ENCODE measurements at places on chromosomes 3 and 15.

DNA sequence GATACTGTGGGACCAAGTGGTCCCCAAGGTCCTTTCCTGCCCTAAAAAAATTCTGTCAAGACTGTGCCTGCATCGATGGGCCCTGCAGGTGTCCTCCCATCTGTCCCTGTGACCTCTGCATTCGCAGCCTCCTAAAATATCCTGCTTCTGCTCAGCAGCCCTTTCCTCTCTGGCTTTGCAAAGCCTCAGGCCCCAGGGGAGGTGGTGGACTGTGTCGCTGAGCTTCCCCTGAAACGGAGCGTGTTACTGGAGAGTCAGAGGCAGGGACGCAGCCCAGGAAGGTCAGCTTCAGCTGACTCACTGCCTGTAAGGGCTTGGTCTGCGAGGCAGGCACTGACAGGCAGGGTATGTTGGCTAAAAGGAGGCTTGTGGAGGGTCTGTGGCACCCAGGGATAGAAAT lies 110.0 kb downstream of the RAB11A start:
- no peak for DNase-seq

DNA sequence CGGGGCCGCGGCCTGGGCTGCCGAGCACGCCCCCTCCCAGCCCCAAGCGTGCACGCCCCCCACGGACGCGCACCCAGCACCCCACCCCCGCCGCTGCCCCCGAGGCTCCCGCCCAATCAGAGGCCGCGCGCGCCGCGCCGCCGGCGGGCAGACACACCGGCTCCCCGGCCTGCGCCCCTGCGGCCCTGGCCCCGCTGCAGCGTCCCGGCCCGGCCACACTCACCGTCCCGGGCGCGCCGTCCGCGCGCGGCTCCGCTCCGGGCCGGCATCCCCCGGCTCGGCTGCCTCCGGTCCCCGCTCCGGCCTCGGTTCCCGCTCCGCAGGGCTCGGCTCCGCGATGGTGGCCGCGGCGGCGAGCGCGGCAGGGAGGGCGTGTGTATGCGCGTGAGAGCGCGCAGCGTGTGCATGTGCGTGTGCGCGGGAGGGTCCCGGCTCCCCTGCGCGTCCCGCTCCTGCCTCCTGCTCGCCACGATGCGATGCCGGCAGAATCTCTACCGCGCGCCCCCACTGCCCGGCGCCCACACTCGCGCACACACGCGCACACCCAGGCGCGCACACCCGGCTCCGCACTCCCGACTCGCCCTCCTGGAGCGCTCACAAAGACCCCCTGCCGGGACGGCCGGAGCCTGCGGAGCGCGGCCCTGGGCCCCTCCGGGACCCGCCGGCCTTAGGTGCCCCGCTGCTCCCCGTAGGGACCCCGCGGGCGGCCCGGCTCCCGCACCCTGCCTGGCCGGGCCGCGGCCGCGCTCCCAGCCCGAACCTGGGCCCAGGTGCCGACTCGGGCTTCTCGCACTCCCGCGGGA lies 186.5 kb upstream of the LINGO1 start:
- DNase-seq, result peak; percentile 71

DNA sequence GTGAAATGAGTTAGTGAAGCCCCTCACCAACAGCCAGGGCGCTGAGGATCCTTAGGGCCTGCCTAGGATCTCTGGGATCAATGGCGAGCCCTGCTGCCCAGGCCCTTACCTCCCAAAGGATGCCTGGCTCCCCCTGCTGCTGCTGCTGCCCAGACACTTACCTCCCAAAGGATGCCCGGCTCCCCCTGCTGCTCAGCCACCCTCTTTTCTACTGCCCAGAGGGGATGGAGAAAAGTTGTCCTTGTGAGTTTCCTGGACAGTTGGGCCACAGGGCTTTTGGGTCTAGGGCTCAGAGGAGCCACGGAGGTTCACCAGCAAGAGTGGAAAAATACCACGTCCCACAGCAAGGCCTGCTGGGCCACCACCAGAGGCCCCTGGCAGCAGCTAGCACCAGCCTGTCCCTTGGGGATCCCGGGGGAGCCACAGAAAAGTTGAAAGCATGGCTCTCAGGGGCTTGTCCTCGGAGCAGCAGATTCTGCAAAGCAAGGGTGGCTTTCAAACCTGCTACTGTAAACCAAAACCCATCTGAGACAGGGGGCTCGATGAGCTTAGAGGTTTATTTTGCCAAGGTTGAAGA lies 59.4 kb downstream of the SLC6A6 start:
- peak; percentile 57 for DNase-seq

DNA sequence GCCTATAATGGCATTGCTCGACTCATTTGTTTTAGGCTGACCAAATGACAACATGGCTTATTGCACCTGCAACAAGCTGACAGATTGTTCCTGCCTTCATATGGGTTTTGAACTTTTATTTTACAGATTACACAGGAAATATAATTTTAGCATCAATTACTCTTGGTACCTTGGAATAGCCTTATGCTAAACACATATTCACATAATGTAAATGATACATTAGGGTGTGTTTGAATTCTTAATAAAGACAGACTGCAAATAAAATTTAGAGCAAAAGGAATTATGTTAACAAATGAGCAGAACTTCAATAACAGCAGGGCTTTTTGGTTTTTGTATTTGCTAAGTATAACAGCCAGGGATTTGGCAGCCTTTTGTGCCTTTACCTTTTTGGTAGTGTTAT lies 51.9 kb upstream of the TMC3 start:
- DNase-seq, result no peak

- DNase-seq, result no peak
Observed at GRCh38 chr3:186277268-186277909, 84.6 kb downstream of the DGKG start.

DNA sequence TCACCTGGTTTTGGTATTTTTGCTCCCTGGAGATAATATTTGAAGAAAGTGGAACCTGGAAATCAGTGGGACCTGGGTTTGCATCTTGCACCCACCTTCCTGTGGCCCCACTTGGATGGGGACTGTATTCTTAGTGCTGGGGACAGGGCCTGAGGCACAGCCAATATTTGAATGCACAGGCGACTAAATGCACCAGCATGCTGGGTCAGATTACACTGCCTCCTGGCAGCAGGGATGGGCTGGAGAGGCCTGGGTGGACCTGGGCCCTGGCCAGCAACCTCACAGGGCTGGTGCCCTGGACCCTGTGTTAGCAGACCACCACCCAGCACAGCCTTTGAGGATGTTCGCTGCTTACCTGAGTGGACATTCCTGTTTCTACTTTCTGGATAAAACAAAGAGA lies 10.5 kb downstream of the ITIH4 start:
- DNase-seq, result no peak

DNA sequence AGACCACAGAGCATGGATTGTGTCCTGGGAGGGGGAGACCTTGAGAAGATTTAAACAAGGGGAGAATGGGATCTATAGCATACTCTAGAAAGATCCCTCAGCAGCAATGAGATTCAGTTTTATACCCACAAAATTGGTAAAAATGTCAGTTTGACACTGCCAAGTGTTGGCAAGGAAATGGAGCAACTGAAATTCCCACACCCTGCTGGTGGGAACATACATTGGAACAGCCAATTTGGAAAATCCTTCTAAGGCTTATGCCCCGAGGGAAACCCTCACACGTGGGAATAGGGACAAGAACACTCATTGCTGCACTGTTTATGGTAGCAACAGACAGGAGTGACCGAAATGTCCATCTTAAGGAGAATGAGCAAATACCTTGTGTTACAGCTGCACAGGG lies 5.0 kb upstream of the DNAJB8 start:
- no peak for DNase-seq

DNA sequence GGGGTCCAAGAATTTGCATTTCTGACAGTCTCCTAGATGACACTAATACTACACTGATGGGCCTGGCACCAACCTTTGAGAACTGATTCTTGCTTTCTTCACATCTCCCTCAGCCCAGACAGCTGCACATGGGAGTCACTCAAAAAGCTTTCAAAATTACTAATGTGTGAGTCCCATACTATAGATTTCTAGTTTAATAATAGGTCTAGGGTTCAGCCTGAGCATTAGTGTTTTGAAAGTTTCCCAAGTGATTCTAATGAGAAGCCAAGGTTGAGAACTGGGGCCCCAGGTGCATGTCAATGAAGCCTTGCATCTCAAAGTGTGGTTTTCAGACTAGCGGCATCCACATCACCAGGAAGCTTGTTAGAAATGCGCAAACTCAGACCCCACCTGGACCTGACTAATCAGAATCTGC lies 159.9 kb upstream of the CMC1 start:
- no peak for DNase-seq

DNA sequence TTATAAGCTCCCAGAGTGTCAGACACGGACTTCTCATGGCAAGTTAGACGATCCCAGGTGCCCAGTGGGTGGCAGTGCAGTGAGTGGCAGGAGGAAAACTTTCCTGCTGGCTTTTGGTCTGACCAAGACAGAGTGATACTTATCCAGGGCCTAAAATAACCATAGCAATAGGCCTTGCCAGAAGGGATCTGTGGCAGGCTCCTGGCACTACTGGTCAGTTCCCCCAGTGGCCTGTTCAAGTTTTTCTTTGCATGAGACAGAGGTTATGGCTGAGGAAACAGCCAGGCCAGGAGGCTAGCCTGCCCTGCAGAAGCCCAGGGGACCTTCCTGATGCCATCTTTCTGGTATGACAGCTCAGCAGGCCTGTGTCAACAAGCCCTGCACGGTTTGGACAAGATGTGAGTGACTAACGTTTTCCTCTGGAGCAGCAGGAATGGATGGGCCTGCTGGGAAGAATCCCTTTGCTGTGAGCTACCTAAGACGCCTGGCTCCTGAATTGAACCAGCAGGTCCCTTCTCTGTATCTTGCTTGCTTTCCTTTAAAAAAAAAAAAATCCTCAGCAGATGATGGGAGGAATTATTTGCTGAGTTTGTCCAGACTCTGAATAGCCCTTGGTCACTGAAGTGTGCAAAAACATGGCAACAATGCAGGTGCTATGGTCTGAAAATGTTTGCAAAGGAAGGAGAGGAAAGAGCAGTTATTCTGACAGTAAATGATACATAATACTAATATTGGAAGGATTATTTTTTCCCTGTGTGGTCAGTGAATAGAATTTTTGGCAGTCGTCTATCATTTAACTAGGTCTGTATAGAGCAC lies 18.0 kb downstream of the SCG5 start:
- no peak for DNase-seq

DNA sequence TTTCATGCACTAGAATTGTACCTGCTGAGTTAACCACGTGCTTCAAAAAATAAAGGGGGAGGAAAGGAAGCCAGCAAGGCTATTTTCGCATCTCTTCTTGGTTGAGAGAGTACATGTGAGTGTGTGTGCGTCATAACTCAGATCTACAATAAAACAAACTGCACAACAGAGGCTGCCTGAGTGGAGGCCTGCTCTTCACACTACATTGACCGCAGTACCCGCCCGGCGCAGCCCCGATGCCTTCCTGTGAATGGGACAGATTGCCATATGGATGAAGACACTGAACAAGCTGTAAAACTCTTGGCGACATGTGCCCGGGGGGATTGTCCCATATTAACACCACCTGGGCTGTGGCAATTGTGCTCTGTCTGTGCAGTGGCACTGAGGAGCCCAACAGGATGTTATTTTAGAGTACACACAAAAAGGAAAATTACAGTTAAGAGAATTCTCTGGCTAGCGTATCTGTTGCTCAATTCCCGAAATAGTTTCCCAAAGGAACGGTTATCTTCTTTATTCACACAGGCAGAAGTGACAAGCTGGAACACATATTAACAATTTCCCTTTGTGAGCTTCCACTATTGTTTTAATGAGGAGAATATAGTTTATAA lies 551.5 kb downstream of the FOXP1 start:
- no peak for DNase-seq

DNA sequence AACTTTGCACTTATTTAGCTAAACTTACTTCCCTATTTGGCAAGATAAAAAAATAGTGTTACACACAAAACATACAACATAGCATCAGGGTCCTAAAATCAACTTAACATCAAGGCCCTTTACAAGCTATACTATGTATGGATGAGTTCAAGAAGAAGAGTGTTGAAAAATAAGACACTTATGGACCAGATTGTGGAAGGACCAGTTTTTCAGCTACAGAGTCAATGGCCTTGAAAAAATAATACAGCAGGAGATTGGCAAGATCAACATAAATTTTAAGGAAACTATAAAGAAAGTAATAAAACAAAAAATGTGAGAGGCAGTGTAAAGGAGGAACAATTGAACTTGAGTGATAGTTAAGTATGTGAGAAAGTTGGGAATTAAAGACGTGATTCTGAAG lies 66.3 kb upstream of the BBX start:
- no peak for DNase-seq

DNA sequence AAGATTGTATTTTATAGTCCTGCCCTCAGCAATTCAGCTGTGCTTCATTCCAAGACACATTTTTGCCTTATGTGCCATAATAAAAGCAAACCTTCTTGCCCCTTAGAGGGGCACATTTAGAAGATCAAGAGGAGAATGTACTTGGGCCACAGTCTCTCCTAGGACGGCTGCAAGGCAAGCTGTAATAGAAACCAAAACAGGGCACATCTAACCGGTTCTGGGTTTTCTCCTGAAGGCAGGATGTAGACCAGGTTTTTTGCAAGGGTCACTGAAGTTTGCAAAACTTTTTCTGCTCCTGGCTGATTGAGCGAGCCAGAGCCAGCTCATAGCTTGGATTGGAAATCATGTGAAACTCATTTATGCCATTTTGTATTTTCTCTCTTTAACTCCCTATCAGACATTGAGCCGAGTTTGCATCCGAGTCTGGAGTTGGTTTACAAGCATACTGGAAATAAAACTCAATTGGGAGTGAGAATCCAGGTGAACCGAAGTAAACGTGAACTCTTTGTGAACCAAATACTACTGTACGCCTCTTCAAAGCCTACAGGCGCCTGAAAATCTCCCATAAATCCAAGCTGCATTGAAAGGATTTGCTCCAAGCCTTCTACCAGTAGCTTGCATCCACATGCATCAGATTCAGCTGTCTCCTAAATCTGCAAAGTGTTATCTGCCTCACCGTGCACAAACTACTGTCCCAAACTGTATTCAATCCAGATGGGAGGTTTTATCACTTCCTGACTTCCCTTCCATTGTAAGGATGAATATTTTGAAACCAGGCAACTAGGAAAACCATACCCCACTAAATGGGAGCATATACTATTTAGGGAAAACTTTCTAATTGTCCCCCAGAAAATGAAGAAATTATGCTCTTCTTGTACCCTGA lies 60.9 kb upstream of the TSC22D2 start:
- no peak for DNase-seq

DNA sequence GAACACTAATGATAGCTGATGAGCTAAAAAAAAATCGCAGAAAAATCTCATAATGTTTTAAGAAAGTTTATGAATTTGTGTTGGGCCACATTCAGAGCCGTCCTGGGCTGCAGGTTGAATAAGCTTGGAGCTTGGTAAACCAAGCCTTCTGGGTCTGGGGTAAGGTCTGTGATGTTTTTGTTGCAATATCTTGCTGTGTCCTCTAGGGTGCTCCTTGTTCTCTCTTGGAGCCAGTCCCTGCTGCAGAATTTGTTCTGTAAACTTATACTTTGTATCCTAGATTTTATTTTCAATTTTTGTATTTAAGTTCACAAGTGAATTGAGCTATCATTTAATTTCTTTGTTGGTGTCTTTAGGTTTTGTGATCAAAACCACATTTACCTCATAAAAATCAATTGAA lies 143.7 kb downstream of the NR1D2 start:
- no peak for DNase-seq

- no peak for DNase-seq
Observed at GRCh38 chr15:80777137-80777536, 2.0 kb upstream of the CEMIP start.

- no peak for DNase-seq
Observed at GRCh38 chr15:31606931-31607497, 280.4 kb downstream of the KLF13 start.

All from dorsolateral prefrontal cortex (tissue), 122 donors.